ENCODE measurements at places on chromosomes 6 and 20.

GRCh38 chr20:9628589-9628988 is 114.2 kb downstream of the LAMP5 start:
- no peak for DNase-seq

- no peak for DNase-seq
These were observed 25.4 kb downstream of the PTK7 start for GRCh38 chr6:43101497-43101896.

DNA sequence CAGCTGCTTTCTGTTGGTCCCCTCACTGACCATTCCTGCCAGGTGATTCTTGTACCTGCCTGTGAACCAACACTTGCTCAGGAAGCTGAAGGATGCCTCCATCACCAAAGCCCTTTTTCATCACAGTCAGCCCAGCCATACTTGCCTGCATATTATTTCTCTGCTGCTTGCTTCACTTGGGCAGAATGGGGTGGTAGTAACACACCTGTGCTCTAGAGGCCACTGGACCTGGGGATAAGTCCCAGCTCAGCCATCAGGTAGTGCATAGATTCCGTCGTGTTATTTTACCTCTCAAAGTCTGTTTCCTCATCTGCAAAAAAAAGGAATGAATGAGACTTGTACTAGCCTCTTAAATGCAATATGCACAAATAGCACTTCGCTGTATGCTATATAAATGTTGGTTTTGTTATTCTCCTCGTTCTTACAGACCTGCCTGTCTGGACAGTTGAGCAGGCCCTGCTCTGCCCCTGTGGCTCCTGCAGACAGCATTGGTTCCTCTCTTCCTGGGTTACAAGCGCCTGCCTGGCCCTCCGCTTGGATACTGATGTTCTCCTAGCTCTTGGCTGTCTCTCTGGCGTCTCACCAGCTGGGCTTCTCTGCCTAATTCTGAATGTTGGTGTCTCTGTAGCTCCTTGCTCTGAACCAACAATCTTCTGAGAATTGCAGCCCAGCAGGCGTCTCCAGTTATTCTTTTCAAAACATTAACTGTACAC is 151.8 kb downstream of the UNC5CL start:
- no peak for DNase-seq

DNA sequence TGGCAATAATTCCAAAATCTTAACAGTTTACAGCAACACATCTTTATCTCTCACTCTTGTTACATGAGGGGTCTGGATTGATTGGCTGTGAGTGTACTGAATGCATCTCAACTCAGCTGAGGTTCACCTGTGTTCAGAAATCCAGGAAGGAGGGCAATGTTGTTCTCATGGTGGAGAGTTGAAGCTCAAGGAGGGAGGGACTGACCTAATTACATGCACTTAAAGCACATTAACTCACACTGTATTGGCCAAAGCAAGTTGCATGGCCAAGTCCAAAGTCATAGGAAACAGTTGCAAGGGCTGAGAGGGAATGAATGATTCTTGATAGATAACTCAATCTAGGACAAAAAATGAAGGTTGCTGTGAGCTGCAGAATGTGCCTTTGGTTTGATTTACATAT is 102.2 kb downstream of the DOK5 start:
- no peak for DNase-seq

DNA sequence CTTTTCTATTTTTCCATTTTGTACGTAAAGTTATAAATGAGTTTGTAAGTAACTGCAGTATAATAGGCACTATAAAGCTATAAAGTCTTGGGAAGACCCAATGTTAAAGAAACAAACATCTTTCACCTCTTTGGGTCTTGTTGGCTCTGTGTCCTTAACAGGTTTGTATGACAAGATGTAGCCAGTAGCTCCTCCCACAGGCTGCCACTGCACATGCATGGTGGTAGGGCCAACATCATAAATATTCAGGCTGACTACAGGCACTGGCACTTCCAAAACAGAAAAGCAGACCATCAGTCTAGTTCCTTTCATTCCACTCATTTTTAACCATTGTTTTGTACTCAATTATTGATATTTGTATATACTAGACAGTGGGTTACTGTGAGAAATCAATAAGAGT is 59.9 kb downstream of the COL12A1 start:
- DNase-seq: no peak

DNA sequence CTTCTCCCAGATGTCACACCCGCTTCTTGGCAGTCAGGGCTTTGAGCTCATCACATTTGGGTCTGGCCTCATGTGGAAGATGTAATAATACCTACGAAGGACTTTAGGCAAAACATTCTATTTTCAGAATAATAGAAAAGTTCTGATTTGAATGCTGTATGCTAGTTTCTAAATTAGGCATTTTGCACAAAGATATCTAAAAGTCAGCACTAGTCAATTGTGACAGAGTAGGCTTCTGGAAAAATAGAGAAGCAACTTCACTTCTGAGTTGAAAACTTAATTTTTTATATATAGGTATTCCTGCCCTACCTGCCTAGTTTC is 38.3 kb upstream of the CD2AP start:
- DNase-seq: no peak

DNA sequence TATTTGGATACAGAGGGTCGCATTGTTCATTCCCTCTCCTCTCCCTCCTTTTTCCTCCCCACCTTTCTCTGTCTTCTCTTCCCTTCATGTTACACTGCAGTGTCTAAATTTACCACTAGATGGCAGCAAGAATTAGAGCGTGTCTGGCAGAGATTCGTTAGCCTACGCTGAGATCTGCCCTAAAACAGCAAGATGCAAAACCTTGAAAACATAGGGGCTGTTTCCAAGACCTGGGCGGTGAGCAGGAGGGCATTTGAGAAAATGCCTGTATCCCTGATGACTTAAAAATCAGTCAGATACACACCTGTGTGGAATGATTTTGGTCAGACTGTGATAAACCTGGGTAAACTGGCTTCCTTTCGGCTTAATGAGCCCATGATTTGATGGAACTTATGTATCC is 101.5 kb upstream of the ISM1 start:
- DNase-seq: peak; percentile 52

GRCh38 chr6:106509420-106510089 is 119.7 kb downstream of the RTN4IP1 start:
- no peak for DNase-seq

GRCh38 chr6:79072640-79073181 is 5.3 kb downstream of the PHIP start:
- no peak for DNase-seq

- no peak for DNase-seq
These were observed 19.2 kb downstream of the TUBB2B start for GRCh38 chr6:3208098-3208774.

DNA sequence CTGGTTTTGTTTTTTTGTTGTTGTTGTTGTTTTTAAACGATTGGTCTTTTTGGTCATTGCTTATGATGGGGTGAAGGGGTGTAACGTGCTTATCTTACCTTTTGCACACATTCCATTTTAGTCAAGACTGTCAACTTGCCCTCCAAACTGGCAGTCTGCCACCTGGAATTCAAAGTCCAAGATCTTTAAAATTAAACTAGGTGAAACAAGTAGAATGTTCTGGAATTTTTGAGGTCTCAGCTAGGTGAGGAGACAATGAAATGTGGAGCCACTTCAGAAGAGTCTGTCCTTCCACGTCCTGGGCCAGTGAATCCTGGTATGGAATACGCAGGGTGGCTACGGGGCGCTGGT is 344.6 kb downstream of the ZFAND3 start:
- DNase-seq: no peak

GRCh38 chr6:33885132-33886057 is 81.6 kb upstream of the MLN start:
- DNase-seq: peak; percentile 69

DNA sequence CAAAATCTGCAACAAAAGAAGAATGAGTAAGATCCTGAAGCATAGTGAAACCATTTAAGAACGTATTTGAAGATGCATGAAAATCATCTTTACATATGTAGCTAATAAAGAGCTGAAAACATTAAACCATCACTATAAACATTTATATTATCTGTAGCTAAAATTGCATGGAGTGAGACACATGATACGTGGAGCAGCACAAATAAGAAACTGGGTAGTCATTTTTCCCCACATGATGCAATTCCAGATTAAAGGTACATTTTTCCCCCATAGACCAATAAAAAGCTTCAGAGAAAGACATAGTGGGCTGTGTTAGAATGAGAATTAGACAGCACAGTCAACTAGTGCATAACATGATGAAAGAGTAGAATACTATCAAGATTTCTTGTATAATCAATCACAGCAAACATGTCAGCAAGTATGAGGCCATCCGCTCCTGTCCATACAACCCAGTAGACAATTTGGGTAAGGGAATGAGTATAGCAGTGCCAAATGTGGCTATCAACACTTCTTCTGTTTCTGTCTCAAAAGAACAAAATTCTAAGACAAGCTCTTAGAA is 67.0 kb downstream of the RSPO3 start:
- no peak for DNase-seq

DNA sequence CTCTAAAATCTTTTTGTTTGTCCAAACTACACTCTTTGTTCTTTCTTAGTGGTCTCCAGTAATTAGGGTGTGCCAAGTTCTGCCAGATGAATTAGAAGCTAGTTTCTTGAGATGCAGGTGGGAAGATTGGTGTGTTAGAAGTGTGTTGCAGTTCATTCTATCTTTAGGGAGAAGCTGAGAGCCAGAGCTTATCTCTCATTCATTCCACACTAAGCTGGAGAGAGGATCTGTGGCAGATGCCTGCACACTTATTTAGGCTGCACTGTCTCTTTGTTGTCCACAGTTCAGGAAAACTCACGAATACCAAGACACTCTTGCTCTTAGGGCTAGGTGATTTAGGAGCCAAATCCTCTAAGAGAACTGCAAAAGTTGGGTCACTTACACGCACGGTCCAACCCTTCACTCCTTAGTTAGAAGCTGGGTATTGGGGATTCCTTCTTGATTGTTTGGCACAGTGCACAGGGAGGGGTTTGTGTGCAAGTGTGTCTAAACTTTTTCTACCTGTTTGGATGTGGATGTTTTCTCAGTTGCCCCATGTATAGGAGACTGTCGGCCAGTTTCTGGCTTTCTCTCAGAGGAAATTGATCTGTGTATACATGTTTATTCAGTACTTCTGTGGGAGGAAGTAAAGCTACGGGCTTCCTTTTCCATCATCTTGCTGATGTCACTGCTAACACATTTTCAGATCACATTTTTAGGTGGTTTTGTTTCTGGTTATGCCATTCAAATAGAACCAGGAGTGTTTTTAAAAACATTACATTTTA is 49.5 kb downstream of the SMAP1 start:
- no peak for DNase-seq

DNA sequence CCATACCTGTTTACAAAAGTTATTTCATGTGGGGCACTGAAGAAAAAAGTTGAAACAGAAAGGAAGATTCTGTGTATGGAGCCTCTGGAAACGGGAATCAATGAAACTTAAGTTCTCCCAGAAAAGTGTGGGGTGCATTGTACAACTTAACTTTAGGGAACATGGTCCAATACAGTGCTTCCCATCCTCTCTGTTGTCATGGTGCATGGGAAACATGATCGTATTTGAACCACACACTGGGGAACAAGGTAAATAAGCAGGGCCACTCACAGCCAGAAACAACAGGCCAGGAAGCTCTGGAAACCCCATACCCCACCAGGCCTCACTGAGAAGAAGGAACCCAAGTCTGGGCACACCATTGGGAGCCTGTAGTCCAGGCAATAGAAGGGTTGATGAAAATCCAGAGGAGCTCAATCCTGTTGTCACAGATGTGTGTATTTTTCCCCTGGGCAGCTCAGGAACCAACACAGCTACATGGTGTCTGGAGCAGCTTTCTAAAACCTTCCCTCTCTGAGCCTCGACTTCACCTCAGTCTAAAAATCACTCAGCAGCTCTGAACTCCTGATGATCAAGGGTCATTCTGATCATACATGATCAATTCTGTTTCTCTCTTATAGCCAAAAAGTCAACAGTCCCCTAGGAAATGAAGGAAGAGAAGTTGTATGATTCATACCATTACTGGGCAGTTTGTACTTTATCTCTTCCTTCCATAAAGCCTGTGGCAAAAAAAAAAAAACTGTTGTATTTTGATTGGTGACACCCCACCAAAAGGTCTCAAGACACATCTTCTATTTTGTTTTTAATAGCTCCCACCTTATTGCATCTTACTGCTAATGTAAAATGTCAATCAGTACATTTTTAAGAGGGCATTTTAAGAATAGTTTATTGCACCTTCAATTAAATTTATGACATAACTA is 198.5 kb upstream of the TAB2 start:
- no peak for DNase-seq

- no peak for DNase-seq
These were observed 22.8 kb downstream of the NPEPL1 start for GRCh38 chr20:58715391-58715800.

GRCh38 chr6:49118478-49118877 is 344.6 kb downstream of the MMUT start:
- DNase-seq: no peak

- no peak for DNase-seq
These were observed 7.2 kb downstream of the KIF16B start for GRCh38 chr20:16566080-16566479.

GRCh38 chr20:60512443-60512842 is 554.2 kb downstream of the CDH26 start:
- peak; percentile 75 for DNase-seq

DNA sequence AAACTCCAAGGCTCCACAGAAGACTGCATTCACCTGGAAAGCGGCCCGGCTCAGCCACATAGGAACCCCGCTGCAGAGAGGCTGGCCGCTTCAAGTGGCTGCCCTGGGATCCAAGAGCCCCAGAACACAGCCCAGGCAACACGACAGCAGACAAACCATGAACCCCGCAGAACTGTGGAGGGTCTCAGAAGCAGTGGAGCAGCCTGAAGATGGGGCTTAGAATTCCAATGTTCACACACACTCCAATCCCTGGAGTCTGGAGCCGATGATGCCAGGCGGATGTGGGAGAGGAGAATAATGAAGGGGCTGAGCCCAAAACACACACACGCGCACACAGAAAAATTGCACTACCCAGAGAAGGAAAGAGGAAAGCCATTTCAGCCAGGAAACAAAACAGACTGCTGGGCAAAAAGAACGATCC is 52.4 kb downstream of the NINL start:
- no peak for DNase-seq

- no peak for DNase-seq
These were observed 6.5 kb upstream of the AHCY start for GRCh38 chr20:34309691-34310090.

- no peak for DNase-seq
These were observed 694 bp downstream of the SLC17A9 start for GRCh38 chr20:62952968-62953838.

DNA sequence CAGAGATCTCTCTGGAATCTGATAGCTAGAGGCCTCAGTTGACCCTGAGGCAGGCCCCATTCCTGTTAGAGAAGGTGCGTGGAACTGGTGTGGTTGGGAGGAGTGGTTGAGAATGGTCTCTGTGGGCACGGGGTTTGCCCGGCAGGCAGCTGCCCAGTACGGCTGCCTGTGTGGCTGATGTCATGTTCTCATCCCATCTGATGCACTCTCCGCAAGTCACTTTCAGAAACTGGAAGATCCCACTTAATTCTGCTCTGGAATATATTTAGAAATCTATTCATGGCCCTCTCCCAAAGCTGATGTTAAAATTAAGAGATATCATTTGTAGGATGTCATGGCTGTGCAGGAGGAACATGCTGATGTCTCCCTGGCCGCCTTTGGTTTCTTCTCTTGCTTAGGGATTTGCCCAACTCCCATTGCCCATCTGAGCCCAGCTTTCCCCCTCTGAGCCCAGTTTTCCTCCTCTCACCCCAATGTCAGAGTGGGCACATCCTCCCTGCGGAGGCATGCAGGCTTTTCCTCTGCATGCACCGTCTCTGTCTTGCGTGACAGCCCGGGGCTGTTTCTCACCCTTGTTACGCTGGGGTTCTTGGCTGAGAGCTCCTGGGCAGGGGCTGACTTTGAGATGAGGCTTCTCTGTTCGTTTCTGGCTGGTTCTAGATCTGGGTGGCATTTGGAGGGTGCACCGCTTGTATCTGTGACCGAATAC is 21.0 kb downstream of the PHACTR3 start:
- no peak for DNase-seq

- no peak for DNase-seq
These were observed 782 bp upstream of the PCMTD2 start for GRCh38 chr20:64254571-64255360.
